CD8-positive, alpha-beta memory T cell (primary cell): ENCODE measurements at places on chromosomes 7 and 10.

DNA sequence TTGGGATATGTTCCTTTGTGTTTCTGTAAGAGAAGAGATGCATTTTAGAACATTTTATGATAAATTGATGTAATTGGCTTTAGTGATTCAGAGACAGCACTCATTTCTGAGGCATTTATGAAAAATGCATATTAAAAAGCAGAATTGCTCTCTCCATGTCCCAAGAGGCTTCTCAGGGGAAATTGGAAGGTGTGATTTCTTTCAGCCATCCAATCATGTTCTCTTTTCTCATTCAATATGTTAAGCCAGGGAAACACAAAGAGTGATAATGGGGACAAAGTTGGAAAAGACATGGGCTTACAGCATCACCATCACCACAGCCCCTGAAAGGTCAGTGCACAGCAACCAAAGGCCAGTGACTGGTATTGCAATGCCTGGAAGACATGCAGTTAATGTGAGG, 129.9 kb upstream of the COL1A2 start:
- no peak for DNase-seq

GRCh38 chr7:65233409-65234034, 140.1 kb upstream of the ZNF92 start:
- DNase-seq: no peak

DNA sequence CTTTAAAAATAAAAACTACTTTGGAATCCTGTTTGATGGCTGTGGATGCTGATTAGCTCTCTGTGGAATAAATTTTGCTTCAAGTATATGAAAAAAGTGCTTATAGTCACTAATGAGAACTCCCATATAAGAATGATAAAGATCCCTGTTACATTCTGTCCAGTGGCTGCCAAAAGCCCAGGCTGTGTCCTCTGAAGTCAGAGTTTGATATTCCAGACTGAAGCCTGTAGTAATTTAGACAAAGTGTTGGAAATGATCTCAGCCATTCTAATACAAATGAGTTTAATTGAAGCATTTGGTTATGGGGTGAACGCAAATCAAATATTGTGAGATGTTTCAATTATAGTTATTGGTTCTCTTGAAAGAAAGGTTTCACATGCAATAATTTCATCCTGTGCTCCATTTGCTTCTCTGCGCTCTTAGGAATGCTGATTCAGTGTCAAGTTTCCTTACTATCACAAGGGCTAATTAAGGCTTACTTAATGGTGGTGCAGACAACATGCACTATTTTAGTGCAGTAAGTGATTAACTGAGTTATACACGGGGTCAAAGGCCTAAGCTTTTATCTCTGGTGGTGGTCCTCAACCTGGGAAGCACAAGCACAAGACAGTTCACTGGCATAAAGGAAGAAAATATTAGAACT, 867.6 kb downstream of the SORCS1 start:
- DNase-seq: no peak

DNA sequence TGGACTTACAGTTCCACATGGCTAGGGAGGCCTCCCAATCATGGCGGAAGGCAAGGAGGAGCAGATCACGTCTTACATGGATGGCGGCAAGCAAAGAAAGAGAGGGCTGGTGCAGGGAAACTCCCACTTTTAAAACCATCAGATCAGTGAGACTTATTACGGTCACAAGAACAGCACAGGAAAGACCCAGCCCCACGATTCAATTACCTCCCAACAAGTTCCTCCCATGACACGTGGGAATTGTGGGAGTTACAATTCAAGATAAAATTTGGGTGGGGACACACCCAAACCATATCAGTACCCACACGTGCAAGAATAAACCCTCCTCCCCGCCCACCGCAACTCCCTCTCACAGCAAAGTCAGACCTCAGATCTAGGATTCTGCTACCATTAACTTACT, 4.5 kb upstream of the AIFM2 start:
- no peak for DNase-seq

- no peak for DNase-seq
Measured at GRCh38 chr10:13317474-13317873, 17.6 kb upstream of the PHYH start.

DNA sequence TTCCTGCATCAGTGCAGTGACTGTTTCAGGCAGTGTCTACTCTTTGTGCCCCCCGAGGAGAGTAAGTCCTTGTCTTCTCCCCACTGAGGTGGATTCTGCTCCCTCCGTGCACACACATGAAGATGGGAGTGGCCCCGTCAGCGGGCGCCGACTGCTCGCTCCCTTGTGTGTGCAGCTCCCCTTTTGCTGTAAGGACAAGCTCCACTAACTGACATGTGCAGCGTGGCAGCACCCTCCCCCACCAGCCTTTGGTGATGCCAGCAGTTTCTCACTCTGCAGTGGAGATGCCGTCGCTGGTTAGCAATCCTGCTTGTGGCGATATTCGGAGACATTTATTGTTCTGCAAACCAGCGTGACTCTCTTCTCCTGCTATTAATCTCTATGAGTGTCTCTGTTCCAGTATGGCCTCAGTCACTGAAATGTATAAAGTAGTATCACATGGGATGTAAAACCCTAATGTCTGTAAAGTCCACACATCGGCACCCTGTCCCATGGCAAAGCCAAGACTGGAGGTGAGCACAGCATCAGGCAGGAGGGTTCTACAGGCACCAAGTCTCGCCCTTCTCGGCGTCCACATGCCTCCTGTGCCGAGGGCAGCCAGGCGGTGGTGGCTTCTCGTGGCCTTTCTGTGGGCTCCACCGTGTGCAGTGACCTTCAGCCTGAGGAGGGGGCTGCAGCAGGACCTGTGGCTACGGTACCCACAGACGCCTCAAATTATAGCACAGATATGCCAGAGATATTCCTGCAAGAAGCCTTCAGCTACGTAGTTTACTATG, 202.7 kb downstream of the EBF3 start:
- no peak for DNase-seq

- DNase-seq: no peak
Measured at GRCh38 chr7:1290026-1290678, 57.5 kb downstream of the UNCX start.

DNA sequence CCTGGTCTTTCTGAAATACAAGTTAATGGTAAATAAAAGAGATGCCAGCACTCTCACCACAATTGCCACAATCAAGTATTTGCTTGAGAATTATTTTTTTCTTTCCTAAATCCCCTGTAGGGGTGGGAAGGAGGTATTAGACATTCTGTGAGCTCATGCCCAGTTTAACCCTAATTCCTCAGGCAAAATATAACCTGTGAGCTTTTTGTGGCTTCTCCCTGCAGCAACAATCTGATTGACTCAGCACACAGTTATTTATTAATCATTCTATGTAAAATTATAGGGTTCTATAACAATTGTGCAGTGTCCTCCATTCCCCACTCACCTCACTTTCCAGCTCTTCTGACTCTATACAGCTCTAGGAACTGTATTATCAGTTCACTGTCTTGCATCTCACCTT, 66.3 kb downstream of the GLI3 start:
- DNase-seq: no peak
